ENCODE measurements at places on chromosomes 6 and 20.
A peak's percentile ranks its signal among the peaks of the same experiment; 100 is the strongest.

- no peak for DNase-seq
These were observed 16.8 kb downstream of the MYLK4 start for GRCh38 chr6:2733736-2734480.

DNA sequence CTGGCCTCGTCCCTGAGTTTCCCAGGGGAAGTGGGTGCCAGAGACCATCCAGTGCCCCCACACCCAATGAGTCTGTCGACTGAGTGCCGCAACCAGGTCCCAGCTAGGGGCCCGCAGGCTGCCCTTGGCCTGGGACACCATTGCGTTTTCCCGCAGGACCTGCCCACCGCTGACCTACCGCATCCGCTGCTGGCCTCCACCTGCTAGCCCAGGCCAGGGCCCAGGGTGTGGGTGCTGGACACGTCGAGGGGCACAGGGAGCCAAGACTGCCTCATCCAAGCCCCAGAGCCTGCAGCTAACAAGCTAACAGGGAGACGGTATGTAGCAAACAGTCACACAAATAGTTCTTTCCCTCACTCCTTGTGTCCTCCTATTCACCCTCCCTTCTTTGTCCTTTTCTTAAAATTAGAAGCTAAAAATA lies 97.7 kb downstream of the TMEM242 start:
- no peak for DNase-seq

DNA sequence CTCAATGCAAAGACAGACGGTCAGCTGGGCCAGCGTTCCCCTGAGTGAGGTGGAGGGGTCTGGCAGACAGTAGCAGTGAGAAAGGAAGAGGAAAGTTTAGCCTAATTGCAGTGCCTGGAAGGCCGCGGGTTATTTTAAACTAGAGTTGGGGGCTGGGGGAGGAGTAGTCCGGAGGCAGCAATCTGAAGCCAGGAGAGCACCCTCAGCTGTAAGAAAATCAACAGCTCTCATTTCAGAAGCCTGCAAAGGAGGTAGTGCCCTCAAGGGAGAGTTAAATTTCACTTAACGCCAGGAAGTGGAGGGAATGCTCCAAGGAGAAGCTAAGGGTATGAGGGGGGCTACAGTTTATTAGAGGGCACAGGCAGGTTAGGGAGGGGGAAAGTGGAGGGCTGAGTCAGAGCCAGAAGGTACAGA lies 26.9 kb downstream of the RING1 start:
- no peak for DNase-seq

DNA sequence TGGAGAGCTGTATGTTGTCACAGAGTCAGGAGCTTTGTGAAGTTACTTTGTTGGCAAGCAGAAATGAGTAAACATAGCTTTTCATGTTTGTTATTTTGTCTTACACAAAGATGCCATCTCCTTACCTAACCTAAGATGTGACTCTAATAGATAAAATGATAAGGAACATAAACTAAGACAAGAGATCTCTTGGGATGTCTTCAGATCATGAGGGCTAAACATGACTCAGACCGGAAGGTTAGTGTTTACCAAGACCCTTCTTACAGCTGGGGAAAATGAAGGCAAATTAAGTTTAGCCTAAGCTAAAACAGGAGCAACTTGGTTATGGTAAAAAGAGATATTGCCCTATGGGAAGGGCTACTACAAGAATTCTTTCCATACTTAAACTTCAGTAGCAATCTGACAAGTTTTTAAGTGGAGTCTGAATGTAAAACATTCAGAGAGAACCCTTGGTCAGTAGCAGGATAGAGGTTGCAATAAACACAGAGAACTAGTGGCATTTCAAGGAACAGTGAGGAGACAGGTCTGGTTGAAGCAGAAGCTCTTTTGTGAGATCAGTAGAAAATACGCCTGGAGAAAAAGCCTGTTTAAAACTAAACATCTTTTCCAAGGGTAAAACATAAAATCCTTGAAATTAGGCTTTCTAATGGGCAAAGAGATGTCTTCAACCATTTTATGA lies 29.9 kb downstream of the SGK1 start:
- no peak for DNase-seq

DNA sequence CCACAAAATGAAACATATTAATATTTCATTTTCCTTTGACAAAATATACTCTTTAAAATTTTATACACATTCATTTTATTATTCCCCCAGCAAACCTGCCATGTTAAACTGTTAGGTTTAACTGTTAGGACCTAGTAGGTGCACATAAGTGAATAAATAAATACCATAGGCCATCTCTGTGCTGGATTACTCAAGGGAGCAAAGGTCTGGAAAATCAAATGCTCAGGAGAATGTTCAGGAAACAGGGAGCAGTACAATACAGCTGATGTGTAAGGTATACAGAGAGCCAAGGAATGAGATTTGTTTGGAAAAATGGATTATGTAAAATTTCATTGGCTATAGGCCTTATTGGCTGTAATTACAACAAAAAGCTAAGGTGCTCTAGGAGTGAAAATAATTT lies 339.3 kb downstream of the BCKDHB start:
- no peak for DNase-seq

- no peak for DNase-seq
These were observed 52.0 kb downstream of the ITCH start for GRCh38 chr20:34415079-34415478.

- no peak for DNase-seq
These were observed 204.9 kb upstream of the ID4 start for GRCh38 chr6:19632230-19632629.

GRCh38 chr6:56890683-56891429 lies 64.1 kb upstream of the BEND6 start:
- DNase-seq: no peak

GRCh38 chr6:6125495-6125894 lies 118.8 kb upstream of the NRN1 start:
- no peak for DNase-seq

- DNase-seq: peak; percentile 9
These were observed 290.3 kb upstream of the STXBP5 start for GRCh38 chr6:146913842-146914488.

- DNase-seq: peak; percentile 94
These were observed 9.9 kb upstream of the HLA-B start for GRCh38 chr6:31366693-31367470.

- DNase-seq: no peak
These were observed 170.8 kb upstream of the ZNF217 start for GRCh38 chr20:53764415-53764800.

DNA sequence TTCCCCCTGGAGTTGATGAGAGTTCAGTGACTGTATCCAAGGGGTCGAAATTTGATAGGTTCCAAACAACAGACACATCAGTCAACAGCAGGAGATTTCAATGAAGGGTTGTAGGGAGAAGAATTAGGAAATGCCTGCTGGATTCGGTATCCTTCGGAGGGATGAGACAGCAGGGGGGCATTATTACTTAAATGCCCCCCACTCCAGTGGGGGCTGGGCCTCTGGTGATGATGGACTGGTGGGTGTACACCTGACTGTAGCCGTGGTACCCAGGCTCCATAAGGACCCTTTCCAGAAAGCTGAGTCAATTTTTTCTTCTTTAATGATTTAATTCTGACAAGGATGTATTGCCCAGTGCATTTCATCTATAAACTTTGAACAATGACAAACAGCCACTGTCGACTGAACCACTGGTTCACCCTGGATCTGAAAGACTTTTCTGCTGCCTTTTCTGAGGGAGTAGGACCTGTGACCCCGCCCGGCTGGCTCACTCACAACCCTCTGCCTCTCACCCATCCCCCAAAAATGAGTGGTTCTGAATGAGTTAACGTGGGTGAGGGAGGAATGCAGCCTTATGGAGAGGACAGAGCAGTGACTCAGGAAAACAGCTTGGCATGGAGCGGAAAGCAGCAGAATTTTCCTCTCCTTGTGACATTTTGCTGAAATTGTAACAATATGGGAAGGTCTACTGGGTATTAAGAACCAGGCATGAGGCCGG lies 41.0 kb downstream of the ZMYND8 start:
- no peak for DNase-seq

GRCh38 chr20:21615617-21616080 lies 89.8 kb upstream of the PAX1 start:
- DNase-seq: peak; percentile 66

DNA sequence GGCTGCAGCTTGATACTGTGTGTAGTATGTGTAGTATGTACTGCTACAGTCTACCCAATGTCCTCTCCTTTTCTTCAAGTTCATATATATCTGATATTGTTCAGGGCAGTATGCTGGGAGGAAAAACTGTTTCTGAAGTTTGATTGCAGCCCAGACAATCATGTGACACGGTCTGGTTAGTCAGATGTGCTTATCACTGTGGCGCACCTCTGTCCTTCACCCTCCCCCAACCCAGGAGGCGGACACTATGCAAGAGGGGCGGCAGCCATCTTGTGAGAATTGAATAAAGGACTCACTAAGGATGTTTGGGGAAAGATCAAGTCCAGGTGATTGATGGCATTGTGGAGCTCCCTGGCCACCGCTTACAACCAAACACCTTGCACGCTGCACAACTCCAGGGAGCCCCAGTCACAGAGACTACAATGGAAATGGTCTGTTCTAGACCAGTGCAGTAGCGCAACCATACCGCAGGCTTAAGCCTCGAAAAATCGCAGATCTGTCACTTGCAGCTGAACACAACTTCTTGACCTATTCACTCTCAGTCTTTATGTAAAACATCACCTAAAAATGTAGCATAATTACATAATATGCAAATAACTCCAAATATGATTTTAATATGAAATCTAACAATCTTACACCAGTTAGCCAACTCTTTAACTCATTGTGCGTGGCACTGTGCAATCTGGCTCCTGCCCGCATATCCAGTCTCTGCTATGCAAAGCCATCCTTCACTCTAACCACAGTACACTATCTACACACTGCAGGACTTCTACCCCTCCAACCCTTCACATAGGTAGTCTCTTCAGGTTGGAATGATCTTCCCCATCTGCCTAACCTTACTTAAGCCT lies 79.3 kb downstream of the VGLL2 start:
- no peak for DNase-seq

- peak; percentile 10 for DNase-seq
These were observed 2.7 kb upstream of the MEI4 start for GRCh38 chr6:77650098-77650663.

- no peak for DNase-seq
These were observed 20.4 kb downstream of the ZNF337 start for GRCh38 chr20:25676164-25676809.

- DNase-seq: no peak
These were observed 139.6 kb upstream of the INSM1 start for GRCh38 chr20:20228351-20228750.

GRCh38 chr20:21265261-21266190 lies 37.6 kb upstream of the XRN2 start:
- no peak for DNase-seq

DNA sequence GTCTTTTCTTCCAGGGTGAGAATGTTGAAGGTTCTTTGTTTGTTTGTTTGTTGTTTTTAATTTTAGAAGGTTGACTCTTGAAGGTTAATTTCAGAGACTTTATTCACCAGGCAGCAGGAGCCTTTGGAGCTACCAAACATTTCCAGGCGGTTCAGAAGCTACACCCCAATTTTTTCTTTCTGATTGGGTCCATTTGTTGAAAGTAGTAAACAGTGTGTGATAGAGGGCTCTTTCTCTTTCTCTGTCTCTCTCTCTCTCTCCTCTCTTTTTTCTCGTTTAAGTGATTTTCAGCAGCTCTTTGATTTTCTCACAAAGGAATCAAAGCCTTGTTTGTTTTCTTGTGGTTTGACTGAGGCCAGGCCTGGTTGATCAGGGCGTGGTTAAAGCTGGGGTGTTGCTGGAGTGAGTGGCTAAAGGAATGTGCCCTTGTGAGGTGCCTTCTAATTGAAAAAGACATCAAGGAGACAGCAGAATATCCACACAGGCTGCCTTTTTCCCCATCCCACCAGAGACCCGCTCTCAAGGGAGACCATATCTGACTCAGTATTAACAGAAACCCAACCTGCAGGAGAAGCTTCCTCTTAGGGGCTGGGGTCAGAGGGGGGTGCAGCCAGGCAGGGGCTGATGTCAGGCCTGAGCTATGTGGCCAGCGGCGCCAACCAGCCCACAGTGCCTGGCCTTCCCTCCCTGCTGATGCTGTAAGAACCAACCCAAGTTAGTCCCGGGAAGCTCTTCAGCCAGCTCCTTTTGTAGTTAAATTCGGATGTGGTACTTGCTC lies 40.4 kb upstream of the NAA20 start:
- no peak for DNase-seq

DNA sequence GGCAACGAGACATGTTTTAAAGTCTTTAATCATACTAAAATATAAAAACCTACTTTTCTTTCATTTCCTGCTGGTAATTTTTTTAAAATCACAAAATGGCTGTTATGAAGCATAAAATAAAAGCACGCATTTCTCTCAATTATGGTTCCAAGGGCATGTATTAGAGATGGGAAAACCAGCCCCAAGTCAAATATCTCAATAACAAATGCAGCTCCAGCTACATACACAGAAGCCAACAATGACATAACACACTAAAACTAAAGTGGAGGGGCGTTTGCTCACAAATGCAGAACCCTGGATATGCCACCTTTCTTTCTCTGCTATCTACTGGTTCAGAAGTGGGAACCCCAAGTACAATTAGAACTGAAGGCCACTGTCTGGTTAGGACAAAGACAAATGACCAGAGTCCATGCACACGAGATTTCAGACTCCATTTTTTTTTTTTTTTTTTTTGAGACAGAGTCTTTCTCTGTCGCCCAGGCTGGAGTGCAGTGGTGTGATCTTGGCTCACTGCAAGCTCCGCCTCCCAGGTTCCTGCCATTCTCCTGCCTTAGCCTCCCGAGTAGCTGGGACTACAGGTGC lies 27.8 kb downstream of the EZR start:
- DNase-seq: no peak

DNA sequence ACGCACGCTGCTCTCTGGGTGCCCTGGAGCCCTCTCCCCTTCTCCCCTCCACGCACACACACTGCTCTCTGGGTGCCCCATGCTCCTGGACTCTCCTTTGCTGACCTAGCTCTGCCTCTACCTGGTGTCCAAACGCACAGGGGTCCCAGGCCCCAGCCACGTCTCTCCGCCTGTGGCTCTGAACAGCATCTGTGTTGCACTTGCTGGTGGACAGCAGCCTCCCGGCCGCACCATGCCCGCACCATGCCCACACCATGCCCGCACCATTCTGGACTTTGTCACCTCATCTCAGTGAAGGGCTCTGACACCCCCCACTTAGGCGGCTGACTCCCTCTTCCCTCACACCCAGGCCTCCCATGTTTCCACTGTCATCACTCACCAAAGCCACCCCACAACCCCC lies 21.8 kb downstream of the TCFL5 start:
- no peak for DNase-seq

DNA sequence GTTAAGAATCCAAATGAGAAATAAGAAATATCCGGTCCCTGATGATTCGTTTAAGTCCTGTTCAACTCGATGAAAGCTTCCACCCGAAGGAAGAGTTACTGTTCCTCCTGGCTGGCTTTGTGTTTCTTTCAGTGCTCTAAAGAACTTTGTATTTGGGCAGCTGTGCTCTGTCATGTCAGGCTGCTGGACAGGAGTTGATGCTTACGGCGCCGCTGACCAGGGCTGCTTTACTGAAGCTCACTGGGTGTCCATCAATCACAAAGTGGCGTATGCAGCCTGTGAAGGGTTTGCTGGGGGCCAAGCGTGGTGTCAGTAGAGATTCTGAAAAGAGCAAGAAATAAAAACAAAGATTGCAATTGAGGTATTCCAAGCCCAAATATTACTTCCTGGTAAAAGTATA lies 21.9 kb downstream of the FAM229B start:
- no peak for DNase-seq

- DNase-seq: no peak
These were observed 712.7 kb downstream of the DHX35 start for GRCh38 chr20:39674842-39675241.
